ENCODE measurements at places on chromosomes 7 and 10.

DNA sequence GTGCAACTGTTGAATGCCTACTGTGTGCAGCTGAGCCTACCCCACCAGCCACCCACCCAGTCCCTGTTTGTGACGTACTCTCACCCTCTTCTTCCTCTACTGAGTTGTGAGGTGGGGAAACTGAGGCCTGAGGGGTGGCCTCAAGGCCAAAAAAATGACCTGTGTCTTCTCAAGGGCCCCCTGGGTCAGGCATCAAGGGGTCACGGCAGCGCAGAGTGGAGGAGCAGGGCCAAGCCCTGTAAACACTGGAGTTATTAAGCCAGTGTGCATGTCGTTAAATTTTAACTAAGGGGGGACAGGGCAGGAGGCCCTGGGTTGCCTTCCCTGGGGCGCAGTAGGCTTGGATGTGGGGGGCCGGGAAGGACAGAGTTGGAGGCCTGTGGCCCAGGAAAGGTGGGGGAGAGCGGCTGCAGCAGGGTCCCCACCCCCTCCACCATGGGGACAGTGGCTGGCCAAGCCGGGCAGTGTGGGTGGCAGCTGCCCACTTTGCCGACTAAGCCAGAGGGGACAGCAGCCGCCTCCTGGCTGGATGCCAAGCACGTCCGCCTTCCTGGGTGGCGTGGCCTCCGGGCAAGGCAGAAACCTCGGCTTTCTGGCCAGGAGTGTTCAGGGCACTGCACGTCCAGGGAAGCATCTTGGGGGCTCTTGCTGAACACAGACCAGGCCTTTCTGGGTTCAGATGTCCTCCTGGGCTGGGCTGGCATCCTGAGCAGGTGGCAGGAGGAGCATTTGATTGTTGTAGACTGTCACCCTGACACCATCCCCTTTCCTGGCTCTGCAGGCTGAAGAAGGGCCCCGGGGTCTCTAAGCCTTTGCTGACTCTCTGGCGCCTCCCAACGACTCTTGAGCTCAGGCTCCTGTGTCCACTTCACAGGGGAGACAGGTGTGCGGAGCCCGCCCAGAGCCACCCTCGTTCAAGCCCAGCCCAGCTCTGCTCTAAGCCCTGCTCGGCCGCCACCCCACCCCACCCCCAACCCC is 1.9 kb downstream of the SLC29A4 start:
- no peaks in the 10 kb centered on the region for H3K4me1 ChIP-seq
- H3K27ac ChIP-seq = no peak overlapping the region
- peak; percentile 88 for DNase-seq

- no peak overlapping the region for H3K4me3 ChIP-seq
- no peaks in the 10 kb centered on the region for H3K27me3 ChIP-seq
- H3K27ac ChIP-seq = no peak overlapping the region
- no peak for DNase-seq
- H3K36me3 ChIP-seq = no peaks in the 10 kb centered on the region
Observed at GRCh38 chr10:8247191-8247590, 192.7 kb downstream of the GATA3 start.

DNA sequence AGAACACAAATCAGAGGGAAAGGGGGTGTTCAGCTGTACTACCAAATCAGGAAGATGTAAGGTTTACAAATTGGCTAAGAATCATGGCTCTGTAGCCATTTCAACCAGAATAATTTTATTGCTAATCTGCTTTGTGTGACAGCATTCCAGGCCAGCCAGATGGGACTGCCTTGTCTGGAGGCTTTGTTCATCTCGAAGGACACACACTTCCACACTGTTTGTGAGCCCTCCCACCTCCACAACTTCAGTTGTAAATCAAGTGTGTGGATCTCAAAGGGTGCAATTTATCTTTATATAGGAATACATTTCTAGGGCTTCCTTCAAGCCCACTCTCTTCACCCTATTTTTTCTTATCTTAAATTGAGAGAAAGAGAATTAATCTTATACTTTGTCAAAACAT is 6.9 kb upstream of the OIT3 start:
- H3K27me3 ChIP-seq = no peaks in the 10 kb centered on the region
- DNase-seq = peak; percentile 52

GRCh38 chr7:131188367-131189339 is 139.0 kb upstream of the MKLN1 start:
- H3K4me1 ChIP-seq = peaks cover 10% of the 10 kb centered on the region
- no peak overlapping the region for H3K4me3 ChIP-seq
- no peaks in the 10 kb centered on the region for H3K36me3 ChIP-seq
- no peak overlapping the region for H3K27ac ChIP-seq
- no peak for DNase-seq

DNA sequence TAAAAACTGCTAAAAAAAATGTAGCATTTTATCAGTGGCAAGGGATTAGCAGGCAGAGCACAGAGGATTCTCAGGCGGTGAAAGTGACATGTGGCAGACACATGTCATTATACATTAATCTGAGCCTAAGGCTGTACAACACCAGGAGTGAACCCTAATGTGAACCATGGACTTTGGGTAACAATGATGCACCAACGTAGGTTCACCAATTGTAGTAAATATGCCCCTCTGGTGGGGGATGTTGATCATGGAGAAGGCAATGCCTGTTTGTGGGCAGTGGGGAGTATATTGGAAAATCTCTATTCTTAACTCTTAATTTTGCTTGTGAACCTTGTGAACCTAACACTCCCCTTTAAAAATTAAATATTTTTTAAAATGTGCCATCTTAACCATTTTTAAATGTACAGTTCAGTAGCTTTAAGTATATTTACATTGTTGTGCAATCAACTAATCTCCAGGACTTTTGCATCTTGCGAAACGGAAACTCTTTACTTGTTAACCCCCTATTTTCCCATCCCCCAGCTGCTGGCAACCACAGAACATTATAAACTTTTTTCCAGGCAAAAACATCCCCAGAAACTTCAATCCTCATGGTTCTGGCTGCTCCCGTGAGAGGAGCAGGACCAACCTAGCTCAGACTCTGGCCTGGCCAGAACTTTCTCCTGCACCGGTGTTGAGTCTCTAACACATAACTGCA is 29.9 kb downstream of the LRRC20 start:
- H3K4me1 ChIP-seq = peaks cover 30% of the 10 kb centered on the region
- no peaks in the 10 kb centered on the region for H3K36me3 ChIP-seq
- no peak overlapping the region for H3K27ac ChIP-seq
- no peak for DNase-seq
- H3K4me3 ChIP-seq = no peak overlapping the region

- no peaks in the 10 kb centered on the region for H3K27me3 ChIP-seq
- H3K27ac ChIP-seq = no peak overlapping the region
- peaks cover 3% of the 10 kb centered on the region for H3K36me3 ChIP-seq
- no peaks in the 10 kb centered on the region for H3K4me1 ChIP-seq
- H3K4me3 ChIP-seq = no peak overlapping the region
Observed at GRCh38 chr7:103127006-103127405, 21.9 kb downstream of the NAPEPLD start.

DNA sequence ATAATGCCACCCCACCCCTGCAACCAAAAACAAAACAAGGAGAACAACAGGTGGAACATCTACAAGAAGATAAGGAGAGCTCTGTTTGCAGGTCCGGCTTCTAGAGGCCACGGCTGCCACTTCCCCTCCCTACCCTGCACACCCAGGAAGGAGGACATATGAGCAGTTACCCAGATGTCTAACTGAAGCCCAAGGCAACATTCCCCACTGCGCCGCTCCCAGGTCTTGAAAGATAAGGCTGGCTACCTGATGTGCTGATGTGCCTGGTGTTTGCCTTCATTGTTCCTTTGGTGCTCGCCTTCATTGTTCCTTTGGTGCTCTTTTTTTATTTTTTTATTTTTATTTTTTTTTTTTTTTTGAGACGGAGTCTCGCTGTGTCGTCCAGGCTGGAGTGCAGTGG is 21.0 kb downstream of the HPS6 start:
- no peaks in the 10 kb centered on the region for H3K4me1 ChIP-seq
- no peak overlapping the region for H3K4me3 ChIP-seq
- no peak overlapping the region for H3K27ac ChIP-seq
- H3K27me3 ChIP-seq = no peaks in the 10 kb centered on the region
- DNase-seq = no peak

GRCh38 chr7:47314248-47314647 is 267.7 kb downstream of the TNS3 start:
- H3K27me3 ChIP-seq = no peaks in the 10 kb centered on the region
- H3K4me1 ChIP-seq = peaks cover 13% of the 10 kb centered on the region
- no peak for DNase-seq
- H3K4me3 ChIP-seq = no peak overlapping the region

DNA sequence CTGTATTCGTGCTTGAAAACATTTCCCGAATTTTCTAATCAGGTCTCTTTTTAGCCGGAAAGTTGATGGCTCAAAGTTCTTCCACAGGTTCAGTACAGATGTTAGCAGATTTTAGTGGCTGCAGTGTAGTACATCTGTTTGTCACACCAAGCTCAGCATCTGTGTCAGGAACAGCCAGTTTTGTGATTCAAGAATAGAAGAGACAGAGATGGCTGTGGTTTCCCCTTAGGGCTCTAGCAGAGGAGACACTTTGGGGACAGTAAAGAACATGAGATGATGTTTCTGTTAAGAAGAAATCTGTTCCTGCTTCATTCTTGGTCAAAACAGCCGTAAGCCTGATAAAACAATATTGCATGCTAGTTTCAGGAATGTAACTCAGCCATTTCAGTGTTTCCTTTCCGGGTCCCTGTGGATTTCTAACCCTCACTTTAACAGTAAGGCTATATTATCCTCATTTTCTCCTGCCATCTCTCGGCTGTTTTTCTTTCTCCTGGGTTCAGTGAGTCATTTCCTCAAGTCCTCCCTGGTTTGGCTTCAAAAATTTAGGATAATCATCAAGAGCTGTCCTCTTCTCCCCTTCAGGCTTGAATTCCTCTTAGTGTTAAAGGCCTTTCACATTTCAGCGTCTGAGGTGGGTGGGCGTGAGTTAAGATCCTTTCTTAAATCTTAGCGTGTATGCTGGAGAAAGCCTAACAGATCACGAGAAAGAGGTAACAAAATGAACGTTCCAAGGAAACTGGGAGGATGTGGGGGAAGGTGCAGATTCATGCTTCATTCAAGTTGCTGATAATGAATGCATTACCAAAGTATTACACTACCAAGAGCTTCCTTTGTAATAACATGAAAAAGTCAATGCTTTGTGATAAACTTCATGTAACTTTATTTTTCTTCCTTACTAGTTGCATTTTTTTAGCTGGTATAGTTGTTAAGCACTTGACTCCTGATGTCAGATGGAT is 37.1 kb upstream of the BICC1 start:
- DNase-seq = no peak
- H3K27ac ChIP-seq = no peak overlapping the region
- no peaks in the 10 kb centered on the region for H3K36me3 ChIP-seq
